ENCODE measurements at places on chromosomes 13 and 19.

- DNase-seq: no peak
These were observed 4.9 kb downstream of the SMAD9 start for GRCh38 chr13:36915106-36915505.

- no peak for DNase-seq
These were observed 615.1 kb downstream of the EFNB2 start for GRCh38 chr13:105920370-105920769.

DNA sequence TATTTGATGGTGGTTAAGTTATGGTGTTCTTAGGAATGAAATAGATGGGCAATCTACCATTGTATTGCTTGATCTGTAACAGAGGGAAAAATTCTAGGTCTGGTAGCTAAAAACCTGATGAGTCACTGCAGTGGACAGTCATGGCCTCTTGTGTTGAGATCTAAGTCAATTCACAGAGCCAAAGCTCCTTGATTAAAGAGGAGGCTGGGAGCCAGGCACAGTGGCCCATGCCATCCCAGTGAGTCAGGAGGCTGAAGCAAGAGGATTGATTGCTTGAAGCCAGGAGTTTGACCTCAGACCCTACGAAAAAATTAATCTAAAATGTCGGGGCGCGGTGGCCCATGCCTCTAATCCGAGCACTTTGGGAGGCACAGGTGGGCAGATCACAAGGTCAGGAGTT, 67.1 kb upstream of the KPNA3 start:
- no peak for DNase-seq

DNA sequence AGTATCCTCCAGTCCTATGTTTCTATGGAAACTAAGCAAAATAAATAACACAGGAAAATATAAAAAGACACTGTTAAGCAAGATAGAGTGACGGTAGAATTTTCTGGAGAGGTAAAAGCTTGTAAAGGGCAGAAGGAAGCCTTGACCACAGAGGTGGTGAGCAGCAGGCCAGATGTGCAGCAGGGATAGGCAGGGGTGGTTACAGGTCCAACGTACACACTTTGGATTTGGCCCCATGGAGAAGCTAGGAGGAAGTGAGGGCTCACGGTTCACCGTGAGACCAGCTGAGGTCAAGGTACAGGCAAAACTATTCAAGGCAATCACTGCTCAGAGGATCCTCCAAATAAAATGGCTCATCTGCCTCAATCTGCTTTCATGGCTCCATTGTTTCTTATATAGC, 242.8 kb downstream of the B3GLCT start:
- DNase-seq: no peak

GRCh38 chr13:100298116-100298681, 209.3 kb downstream of the PCCA start:
- no peak for DNase-seq

GRCh38 chr13:96527497-96527896, 437.6 kb downstream of the HS6ST3 start:
- DNase-seq: no peak

GRCh38 chr19:18946918-18947317, 5.9 kb upstream of the HOMER3 start:
- no peak for DNase-seq

DNA sequence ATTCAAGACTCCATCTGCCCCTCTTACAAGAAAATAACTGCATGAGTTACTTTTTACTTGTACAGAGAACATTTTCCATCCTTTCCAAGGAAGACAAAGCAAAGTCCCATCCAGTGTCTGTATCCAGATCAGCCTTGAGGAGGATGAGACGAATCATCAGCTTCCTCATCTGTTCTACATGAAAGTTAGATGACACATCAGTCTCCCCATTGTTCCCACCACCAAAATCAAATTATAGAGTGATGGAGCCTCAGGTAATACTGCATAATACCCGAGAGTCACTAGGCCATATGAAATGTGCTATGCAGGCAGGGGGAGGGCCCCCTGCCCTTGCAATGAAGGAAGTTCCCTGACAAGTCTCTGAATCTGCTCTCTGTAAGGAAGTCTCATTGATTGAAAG, 1244.6 kb upstream of the SLC10A2 start:
- no peak for DNase-seq

DNA sequence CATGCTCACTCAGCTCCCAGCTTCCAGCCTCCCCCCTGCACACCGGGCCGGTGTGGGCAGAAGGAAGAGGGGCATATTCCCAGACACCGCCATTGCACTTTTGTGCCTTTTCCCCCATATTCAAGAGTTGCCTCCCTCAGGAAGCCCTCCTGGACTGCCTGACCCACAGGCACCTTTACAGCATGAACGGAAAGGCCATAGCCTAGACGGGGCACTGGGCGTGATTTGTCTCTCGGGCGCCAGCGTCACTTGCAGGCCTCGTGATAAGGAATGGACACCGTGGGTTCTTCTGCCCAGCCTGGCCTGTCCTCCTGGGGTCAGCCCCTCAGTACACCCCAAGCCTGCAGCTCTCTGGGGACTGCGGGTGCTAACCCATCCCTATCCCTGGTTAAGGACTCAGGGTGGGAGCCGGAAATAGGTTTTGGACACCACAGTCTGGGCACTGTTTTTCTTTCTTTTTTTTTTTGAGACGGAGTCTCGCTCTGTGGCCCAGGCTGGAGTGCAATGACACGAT, 933 bp upstream of the UQCR11 start:
- no peak for DNase-seq

DNA sequence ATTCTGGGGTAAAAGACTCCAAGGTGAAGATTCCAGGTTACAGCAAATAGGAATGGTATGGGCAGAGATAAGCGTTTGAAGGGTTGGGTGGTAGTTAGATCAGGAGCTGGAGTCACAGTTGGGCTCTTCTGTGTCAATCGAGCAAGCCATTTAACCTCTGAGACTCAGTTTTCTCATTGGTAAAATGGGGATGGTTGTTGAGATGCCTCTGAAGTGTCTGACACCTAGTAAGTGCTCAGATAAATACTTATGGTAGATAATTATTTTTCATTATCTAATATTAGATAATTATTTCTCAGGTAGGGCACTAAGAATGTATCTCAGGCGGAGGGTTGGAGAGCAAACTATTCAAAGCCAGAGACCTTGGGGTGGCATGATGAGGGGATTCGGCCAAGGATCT, 7.8 kb downstream of the LTBP4 start:
- no peak for DNase-seq

- DNase-seq: no peak
These were observed 66.2 kb downstream of the SLC15A1 start for GRCh38 chr13:98686270-98686669.

- no peak for DNase-seq
These were observed 716.5 kb upstream of the PRR20A start for GRCh38 chr13:56424246-56424645.

DNA sequence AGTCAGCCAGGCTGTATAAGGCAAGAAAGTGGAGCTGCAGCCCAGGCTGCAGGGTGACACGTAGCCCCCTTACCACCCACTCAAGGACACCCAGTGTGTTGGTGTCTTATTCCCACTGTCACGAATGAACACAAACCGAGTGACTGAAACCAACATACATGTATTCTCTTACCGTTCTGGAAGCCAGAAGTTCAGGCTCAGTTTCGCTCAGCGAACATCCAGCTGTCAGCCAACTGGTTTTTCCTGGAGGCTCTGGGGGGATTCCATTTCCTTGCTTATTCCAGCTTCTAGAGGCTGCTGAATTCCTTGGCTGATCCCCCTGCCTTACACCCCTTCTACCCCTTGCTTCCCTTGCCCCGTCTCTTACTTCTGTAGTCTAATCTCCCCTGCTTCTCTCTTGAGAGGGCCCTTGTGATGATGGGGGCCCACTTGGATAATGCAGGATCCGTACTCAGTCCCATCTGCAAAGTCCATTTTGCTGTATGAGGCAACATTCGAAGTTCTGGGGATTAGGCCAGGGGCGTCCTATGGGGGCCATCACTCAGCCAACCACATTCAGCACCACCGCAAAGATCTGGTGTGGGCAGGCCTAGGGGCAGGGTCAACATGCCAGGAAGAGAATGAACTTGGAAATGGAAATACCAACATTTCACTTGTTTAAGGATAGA, 47.3 kb upstream of the MTIF3 start:
- DNase-seq: no peak

- DNase-seq: no peak
These were observed 93.5 kb downstream of the ATP11A start for GRCh38 chr13:112783135-112783977.

GRCh38 chr13:112744168-112745021, 54.6 kb downstream of the ATP11A start:
- DNase-seq: no peak

DNA sequence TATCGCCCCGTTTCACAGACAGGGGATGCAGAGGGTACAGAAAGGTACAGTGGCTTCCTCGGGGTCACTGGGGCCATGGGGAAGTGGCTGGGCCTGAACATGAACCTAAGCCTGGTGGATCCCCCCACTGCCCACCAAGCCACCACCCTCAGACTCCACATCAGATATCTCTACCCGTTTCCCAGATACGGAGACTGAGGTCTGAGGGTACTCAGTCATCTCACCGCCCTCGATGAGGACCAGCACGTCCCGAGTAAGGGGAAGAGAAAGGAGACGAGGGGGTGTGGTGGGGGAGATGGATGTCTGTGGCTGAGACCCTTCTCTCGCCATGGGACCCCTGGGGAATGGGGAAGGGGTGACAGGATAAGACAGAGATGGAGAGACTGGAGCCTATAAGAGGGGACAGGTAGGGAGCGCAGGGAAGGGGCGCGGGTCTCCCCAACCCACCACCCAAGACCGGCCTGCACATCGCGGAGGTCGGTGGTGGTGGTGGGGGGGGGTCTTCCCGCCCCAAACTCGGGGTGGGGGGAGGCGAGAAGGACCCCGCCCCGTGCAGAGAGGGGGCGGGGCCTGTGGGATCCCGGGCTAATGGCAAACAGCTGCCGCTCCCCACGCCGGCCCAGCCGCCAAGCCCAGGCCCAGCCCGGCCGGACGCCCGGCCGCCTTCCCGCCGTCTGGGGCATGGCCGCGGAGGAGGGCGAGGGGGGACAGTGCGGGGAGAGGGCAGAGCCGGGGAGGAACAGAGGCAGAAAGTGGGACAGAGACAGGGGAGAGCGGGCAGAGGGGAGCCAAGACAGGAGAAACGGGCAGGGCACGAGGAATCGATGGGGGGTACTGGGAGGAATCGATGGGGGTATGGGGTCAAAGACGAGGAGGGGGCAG, 698 bp downstream of the KANK2 start:
- DNase-seq: no peak

GRCh38 chr13:37448153-37448552, 150.4 kb downstream of the POSTN start:
- DNase-seq: no peak

DNA sequence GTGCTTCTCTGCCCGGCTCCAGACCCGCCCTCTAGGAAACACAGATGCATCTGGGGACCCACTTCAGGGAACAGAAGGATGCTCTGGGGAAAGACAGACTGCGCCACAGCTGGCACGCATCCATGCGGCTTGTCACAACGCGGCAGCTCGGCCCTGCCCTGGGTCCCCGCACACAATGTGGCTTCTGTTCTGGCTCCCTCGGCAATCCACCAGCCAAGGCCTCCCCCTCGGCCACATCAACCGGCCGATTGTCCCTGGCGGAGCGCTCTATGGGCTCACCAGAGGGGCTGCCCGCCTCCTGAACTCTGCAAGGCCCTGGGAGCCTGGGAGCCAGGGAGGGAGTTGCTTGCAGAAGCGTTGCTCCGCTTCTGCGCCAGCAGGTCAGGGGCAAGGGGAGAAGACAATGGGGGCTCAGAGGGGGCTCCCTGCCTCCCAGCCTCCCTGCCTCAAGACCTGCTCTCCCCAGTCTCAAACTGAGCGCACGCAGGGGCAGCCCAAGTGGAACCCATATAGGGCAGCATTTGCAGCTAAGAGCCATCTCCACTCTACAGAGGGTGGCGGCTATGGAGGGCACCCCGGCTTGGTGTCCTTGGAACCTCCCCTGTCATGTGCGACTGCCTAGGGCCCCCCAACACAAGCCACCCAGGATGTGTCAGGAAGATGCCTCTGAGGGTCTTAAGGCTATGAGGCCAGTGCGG, 37.9 kb downstream of the MLLT1 start:
- DNase-seq: no peak

GRCh38 chr13:37453246-37453645, 145.3 kb downstream of the POSTN start:
- DNase-seq: no peak

DNA sequence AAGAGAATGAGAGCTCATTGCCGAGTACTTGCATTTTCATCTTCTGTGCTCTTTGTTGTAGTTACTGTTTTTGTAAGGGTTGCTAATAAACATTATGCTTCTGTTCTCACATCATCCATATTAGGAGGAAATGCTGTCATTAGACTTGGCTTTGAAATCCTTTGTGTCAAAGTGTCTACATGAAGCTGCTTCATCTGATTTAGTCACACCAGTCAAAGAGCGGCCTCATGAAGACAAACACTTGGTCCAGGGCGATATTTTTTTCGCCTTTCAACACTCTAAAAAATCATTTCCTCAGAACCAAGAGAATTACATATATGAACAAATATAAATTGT, 105.0 kb downstream of the SPRY2 start:
- no peak for DNase-seq

DNA sequence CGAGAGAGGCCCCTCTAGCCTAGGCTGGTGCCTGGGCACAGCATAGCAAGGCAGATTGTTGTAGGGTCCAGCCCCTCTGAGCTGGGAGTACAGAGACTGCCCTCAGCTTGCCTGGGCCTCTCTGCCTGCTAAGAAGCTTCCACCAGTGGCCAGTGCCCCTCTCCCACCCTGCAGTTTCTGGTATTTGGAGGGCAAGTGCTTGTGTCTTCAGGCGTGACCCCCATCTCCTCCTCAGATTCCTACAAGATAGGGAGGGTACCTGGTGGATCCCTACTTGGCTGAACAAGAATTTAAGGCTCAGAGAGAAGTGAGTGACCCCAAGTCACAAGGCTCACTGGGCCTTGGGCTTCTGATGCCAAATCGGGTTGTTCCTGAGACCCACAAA, 152.7 kb downstream of the URI1 start:
- DNase-seq: no peak

DNA sequence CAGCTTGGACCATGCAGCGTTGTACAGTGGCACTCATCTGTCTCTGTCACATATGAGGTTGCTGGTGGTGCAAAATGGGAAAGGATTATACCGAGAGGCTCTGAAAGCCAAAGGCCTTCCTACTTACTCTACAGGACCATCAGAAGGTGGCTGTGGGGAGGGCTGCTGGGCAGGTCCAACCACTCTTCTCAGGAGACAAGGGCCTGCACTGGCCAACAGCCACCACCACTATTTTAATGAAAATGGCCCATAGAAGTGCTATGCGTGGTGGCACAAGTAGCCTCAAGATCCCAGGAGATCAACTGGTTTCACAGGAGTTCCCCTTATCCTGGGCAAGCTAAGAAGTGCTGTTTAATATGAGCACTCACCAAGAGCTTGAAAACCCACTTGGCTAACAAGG, 52.3 kb downstream of the MRPL57 start:
- DNase-seq: no peak

DNA sequence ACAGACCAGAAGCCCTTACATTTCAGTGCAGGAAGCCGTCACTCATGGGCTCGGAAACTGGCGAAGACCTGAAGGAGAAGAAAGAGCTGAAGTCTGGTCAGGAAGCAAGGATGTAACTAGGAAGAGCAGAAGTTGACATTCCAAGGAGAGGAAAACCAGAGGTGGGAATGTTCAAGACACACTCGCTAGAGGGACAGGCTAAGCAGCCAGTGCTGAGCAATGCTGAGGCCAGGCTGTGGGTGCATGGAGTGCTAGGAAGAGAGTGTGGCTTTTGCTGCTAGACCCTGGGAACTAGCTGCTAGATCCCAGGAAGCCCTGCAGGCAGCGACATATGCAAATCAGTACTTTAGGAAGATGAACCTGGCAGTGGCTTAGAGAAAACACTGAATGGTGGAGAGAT, 12.1 kb upstream of the URAD start:
- no peak for DNase-seq

Data from activated CD4-positive, alpha-beta T cell treated with anti-CD3 and anti-CD28 coated beads for 48 hours (primary cell).